ENCODE measurements at places on chromosomes 4 and X. TPM values are rescaled to one million over a fixed set of nuclear protein-coding genes. Genes with fewer than 3 reads are reported as not detected.

SPATA18 gene
- 0.09 TPM for polyA plus RNA-seq

DGKQ gene
- polyA plus RNA-seq = 32.4 TPM

ARSD gene
- polyA plus RNA-seq = 5.1 TPM

KLKB1 gene
- polyA plus RNA-seq = not detected

IL2 gene
- polyA plus RNA-seq = not detected

GLRB gene
- polyA plus RNA-seq = 24.9 TPM

USP17L18 gene
- polyA plus RNA-seq = not detected

TRAM1L1 gene
- 18.2 TPM for polyA plus RNA-seq

KANTR gene
- polyA plus RNA-seq = 37.5 TPM

DCAF8L2 gene
- not detected for polyA plus RNA-seq

AWAT2 gene
- not detected for polyA plus RNA-seq

AREG gene
- polyA plus RNA-seq = not detected

IL9R gene
- polyA plus RNA-seq = not detected

PNMA5 gene
- 1.0 TPM for polyA plus RNA-seq

EPGN gene
- not detected for polyA plus RNA-seq

MSX1 gene
- polyA plus RNA-seq = 2.8 TPM

CXCL3 gene
- 1.1 TPM for polyA plus RNA-seq

SHOX gene
- polyA plus RNA-seq = not detected

SAP30 gene
- polyA plus RNA-seq = 58.3 TPM

GLOD5 gene
- polyA plus RNA-seq = not detected

MND1 gene
- 10.6 TPM for polyA plus RNA-seq

BEX1 gene
- polyA plus RNA-seq = 1,035 TPM

BCLAF3 gene
- polyA plus RNA-seq = 148 TPM

Measured in neural cell (in vitro differentiated cells).